ENCODE measurements at places on chromosomes 1 and 21.

DNA sequence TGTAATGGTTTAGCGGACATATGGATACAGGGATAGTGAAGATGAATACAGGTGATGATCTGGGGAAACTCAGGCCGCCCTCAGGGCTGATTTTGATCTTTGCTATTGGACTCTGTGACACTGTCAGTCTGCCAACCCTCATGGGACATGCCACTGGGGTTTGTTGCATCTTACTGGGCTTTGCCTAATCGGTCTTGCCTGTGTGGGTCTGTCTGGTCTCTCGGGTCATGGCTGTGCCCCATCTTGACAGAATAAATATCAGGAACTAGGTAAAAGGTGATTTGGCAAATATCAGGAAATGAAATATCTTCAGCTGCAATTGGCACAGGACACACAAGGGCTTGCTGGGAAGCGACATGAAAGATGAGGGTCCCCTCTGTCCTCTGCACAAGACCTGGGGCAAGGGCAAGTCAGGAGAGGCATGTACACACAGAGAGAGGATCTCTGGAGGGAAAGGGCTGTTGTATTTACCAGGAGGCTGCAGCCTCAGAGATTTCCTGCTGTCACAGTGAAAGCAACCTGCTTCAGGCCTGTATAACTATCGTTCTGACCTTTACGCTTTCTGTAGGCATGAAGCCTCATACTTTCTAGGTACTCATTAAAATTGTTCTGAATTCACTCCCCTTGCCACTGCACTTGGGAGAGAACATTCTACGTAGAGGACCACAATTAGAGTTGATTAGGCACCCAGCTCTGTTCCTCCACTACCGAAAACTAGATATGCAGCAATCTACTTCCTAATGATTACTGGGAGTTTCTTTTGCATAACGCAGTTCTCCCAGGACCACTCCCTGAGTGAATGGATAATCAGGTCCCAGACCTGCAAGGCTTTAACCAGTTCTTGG is 52.0 kb upstream of the GADD45A start:
- DNase-seq = no peak

DNA sequence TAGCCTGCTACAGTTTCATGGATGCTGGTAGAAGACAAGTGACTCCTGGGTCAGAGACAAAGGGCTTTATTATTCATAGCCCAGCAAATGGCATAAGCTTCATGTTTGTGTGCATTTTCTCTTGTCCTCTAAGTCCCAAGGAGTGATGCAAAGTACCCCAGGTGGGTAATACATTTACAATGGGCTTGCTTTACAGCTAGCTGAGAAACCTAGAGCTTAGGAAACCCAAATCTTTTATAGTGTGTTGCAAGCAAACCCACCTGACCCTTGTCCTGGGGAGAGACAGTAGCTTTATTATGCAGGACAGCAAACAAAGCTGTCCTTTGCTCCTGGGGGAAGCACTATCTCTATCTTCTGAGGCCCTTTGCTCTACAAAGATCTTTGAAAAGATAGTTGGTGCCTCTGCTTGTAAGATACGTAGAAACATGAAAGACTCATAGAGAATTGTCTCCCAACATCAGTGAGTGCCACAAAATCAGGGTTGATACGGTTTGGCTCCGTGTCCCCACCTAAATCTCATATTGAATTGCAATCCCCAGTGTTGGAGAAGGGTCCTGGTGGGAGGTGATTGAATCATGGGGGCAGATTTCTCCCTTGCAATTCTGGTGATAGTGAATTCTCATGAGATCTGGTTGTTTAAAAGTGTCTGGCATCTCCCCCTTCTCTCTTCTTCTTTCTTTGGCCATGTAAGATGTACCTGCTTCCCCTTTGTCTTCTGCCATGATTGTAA is 315.8 kb upstream of the USP24 start:
- no peak for DNase-seq

DNA sequence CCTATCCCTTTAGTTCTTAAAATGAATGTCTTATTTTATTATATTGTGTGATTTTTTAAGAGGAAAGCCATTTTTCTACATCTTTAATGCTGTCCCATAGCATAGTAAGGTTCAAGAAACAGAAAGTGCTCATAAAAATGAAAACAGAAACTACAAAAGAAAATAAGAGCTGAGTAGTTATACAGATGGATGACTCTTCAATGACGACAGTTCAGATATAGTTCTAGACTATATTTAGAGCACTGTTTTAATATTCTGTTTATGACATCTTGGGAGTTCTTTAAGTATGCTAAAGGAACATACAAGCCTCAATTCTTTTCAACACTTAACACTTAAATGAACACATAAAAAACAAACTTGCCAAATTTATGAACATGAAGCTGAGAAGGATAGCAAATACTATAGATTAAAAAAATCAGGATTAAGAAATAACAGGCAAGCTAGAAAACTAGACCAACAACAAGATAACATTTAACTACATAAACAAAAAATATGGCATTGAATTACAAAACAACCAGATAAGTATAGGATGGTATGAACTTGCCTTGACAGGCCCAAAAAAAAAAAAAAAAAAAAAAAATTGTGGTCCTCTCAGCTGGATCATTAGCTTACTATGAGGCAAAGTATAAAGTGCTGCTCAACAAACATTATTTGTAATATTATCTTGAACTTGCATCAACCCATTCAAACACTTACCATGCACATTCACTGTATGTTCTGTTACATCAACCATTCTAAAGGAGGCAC is 87.9 kb downstream of the ZZZ3 start:
- no peak for DNase-seq

DNA sequence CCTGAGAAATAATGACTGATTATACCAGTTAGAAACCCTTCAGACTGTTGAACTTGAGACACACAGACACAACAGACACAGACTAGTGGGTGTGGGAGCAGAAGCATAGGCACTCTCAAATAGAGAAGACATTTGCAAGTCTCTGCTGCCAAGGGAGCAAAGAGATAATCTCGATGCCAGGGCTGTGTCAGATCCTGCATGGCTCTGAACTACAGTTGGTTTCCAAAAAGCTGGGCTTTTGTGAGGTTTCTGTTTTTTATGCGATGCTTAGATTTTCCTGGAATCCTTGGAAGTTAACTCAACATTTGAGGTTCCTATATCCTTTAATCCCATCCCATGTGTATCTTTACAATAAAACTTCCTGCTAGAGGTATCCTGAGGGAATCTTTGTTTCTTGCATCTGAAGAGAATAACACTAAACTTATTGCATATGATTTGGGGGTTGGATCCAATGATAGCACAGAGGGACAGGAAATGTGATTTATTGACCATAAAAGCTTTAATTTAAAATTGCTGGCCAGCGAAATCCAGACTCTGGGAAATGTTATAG is 236.4 kb downstream of the SPATA17 start:
- DNase-seq = no peak

DNA sequence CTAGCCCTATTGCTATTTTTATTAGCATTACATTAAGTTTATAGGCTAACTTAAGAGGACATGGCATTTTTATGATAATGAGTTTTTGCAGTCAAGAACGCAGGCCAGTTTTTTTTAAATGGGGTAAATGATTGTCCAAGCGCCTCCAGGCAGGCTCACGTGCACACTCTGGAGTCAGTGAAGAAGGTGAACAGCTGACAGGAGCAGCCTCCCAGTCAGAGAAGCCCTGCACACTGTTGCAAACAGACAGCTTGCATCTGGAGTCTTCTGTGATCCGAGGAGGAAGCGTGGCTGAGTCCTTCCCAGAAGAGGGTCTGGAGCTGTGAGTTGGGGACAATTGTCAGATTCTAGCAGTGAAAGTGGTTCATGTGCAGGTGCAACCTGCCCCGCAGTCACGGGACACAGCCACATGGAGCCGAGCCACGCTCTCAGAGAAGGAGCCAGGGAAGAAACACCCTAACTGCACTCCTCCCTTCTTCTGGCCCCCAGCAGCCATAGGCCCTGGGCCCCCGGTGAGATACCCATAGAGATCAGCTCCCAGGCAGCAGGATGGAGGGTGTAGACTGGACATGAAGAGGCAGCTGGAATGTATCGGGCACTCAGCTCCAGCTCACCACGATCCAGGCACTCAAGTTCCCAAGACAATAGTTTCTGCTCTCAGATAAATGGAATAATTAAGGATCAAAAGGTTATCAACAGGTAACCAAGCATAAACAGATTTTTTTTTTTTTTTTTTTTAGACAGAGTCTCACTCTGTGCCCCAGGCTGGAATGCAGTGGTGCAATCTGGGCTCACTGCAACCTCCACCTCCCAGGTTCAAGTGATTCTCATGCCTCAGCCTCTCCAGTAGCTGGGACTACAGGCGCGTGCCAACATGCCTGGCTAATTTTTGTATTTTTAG is 26.4 kb downstream of the CAPN2 start:
- DNase-seq = no peak

- no peak for DNase-seq
These were observed 9.4 kb downstream of the LHX4 start for GRCh38 chr1:180239145-180240096.

DNA sequence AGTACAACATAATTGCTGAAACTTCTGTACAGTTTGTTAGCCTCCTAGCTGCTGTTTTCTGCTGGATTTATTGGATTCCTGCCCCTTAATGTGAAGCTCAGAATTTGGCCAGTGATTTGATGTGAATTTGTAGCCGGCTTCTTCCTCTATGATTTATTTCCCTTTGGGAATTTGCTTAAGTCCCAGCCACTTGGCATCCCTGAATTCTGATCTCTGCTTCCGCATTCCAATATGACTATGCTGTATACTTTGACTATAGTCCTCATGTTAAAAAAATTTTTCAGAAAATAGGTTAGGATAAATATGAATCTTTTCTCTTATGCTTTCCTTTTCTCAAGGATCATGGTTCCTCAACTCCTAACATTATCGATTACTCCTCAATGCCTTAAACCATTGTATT is 12.4 kb upstream of the LRIF1 start:
- no peak for DNase-seq

DNA sequence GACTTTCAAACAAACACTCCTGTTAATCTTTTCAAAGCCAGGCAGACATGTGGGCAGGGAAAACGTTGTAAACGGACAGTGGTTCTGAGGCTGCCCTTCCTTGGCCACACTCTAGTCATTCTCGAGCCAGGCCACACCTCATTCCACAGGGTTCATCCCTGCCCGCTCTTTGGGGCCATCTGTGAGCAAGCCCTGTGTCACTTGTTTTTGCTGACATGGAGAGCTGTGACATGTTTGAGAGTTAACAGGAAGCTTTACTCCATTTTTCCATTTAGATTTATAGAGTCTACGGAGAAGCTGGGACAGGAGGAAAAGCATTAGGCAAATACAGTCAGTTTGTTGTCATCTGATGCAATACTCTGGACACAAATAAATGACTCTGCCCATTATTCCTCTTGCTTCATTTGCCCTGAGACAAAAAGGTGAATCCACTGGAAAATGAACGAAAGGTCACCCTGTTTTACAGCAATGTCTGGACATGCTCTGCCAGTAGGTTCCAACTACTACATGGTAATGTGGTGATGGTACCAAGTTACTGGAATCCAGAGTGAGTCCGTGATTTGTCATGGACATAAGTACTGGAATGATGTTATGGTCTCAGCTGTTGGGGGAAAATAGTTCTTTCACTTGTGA is 126.9 kb downstream of the CLIC6 start:
- no peak for DNase-seq
